ENCODE measurements at places on chromosomes 12 and 14.
A peak's percentile ranks its signal among the peaks of the same experiment; 100 is the strongest.

DNA sequence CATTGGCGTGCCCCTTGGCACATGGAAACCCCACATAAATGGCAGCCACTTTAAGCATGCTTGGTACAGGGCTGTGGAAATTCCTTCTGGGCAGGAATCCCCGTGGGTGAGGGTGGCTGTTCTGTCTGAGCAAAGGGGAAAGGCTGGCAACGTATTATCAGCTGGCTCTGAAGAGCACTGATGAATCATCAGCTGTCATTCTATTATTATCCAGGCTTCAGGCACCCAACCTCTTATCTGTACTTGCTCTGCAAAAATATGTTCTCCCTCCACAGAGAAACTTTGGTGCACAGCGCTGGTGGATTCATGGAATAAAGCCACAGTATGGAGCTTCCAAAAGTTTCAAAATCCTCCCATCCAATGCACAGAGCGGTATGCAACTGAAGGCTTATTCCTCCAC is 167.1 kb downstream of the TBX5 start:
- DNase-seq = no peak

DNA sequence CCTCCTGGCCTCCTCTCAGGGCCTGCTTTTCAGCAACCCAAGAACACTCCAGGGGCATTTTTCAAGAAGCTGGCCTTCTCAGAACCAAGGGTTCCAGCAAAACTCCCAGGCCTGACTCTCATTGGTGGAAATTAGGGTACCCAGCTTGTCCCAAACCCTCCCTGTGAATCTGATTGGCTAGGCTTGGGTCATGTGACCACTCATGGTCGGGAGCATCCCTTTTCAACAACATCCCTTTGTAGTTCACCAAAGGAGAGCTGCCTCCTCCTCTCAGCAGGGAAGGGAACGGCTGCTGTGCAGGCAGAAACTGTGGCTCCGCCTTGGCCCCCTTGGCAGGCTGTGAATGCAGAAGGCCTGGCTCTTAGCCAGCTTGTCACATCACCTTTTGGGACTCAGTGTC is 94.5 kb downstream of the AACS start:
- no peak for DNase-seq

GRCh38 chr12:131058700-131059099 is 105.0 kb downstream of the ADGRD1 start:
- no peak for DNase-seq

GRCh38 chr12:117857632-117858612 is 110.9 kb downstream of the KSR2 start:
- peak; percentile 7 for DNase-seq

GRCh38 chr12:45725631-45726602 is 3.6 kb upstream of the ARID2 start:
- DNase-seq = no peak

GRCh38 chr12:54879579-54879978 is 25.3 kb downstream of the MUCL1 start:
- DNase-seq = no peak
